Spleen (tissue), 13 donors: ENCODE measurements at places on chromosomes 2 and 18.

- no peak for DNase-seq
Observed at GRCh38 chr18:60722742-60723141, 350.2 kb upstream of the MC4R start.

DNA sequence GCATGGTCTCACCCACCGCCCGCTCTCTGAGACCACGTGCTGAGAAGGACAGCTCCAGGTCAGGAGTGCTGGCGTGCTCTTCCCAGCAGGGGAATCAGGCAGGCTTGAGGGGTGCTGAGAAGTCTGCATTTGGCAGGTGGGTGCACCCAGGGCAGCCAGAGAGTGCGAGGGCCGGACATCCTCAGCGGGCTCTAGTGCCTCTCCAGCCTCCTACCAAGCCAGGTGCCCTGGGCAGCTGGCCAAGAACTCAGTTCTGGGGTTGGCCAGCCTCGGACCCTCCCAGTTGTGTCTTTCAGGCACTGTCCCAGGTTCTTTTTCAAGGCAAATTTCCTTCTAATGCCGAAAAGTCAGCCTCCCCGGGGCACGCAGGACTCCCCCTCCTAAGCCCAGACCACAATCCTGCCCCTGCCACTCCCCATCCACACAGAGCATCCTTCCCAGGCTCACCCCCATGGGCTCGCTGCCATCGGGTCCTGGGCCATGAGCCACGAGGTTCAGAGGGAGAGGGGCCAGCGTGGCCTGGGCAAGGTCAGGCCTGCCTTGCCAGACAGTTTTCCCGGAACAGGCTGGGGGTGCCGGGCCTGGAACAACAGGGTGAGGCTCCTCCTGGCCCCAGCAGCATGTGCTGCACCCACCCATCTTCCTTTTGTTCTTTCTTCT, 52.2 kb upstream of the GPC1 start:
- no peak for DNase-seq

GRCh38 chr2:24977631-24978030, 5.9 kb upstream of the DNAJC27 start:
- no peak for DNase-seq

GRCh38 chr2:46422717-46423394, 56.5 kb upstream of the TMEM247 start:
- DNase-seq, result no peak

DNA sequence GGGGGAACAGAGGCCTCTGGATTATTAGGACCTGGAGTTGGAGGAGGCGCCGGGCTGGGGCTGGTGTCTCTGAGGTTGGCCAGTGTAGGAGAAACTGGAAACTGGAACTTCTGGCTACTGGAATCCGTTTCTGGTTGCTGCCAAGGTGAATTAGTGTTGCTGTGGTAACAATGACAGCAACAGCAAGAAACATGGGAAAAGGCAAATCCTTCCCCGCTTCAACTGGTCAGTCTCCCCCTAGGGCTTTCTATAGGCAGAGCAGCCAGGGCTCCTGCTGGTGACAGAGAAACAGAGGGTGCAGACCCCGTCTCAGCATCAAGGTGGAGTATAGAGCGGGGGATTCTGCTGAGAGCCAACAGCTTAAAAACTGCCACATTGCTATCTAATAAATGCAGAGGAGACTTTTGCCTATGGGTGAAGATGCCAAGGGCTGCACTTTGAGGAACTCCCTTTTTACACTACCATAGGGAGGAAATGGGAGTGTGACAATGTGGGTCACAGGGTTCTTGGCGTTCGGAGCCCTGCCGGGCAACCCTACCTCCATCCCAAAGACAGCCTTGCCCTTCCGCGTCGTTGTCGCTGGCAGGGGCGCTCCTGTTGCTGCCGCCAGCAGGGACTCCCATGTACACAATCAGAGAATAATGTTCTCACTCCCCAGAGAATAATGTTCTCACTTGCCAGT, 81.4 kb upstream of the CABLES1 start:
- DNase-seq, result no peak

DNA sequence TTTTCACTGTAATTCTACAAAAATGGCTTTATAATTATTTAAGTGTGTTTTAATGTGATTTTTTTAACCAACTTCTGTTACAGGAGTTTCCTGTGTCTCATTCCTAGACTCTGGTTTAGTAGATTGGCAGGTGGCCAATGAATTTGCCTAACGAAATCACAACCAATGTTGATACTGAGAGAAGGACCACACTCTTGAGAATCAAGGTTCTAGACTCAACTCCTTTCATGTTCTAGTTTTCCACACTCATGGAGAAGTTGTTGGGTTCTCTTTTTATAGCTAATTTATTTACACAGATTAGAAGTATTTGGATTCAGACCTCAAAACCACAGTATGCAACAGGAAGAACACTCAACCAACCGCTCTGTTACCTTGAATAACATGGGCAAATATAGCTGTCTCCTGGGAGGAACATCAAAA, 22.6 kb upstream of the USP34 start:
- no peak for DNase-seq

DNA sequence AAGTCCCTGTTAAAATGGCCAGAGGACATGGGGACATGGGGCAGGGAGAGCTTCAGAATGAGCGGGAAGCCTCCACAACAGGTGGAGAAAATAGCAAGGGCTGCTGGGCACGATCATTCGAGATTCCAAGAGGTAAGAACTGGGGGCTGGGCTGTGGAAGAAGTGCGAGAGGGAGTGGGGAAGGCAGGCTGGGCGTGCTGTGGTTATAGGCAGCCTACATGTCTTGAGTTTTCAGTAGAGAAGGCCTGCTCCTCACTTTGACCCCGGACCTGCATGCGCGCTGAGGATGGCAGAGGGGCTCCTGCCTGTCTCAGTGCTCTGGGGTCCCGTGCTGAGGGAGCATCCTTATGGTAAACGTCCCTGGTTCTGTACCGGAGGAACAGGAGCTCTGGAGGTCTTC, 115.5 kb downstream of the AGAP1 start:
- DNase-seq, result no peak

GRCh38 chr2:98334439-98335078, 11.7 kb upstream of the CNGA3 start:
- DNase-seq, result no peak

DNA sequence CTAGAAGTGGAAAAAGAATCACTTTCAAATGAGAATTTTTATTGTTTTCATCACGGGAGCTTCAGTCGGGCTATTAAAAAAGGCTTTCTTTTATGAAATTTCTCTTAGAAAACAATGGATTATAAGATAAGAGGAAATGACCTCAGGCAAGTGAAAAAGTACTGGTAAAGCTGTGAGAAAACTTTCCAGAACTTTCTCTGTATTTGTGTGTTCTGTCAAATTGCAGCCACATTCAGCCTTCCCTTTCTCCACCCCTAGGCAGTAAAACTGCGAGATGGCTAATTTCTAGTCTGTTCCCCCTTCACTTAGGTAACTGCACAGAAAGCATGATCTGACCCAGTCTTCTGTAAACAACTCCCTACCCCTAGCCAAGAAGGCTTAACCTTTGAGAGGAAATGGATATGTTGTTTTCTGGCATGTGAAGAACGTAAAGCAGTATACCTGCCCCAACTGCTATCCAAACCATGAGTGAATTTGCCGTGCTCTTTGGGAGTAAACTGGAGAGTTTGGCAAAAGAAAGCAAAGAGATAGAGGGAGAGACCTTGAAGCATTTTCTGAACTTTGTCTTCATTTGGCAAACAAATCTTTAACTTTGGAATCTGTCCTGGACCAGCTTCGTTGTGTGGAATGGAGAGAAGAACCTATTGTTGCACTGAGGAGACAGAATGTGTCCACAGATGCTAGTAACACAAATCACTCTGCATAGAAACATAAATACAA, 105.4 kb downstream of the ETAA1 start:
- DNase-seq, result no peak

DNA sequence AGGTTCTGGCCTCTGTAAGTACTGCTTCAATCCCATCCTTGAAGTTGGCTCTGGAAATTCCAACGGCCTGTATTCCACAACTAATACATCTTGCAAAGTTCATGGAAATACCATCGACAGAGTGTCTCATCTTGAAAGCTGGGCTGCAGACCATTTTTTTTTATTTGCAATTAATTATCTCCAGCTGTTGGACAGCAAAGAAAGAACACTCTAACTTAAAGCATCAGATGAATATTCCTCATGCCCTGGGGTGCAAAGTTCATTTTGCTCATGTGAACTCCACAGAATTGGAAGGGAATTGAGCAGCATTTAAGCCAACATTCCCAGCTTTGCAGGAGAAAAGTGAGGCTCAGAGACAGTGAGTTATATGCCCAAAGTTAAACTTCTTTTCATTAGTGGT, 96.5 kb upstream of the PIEZO2 start:
- no peak for DNase-seq

DNA sequence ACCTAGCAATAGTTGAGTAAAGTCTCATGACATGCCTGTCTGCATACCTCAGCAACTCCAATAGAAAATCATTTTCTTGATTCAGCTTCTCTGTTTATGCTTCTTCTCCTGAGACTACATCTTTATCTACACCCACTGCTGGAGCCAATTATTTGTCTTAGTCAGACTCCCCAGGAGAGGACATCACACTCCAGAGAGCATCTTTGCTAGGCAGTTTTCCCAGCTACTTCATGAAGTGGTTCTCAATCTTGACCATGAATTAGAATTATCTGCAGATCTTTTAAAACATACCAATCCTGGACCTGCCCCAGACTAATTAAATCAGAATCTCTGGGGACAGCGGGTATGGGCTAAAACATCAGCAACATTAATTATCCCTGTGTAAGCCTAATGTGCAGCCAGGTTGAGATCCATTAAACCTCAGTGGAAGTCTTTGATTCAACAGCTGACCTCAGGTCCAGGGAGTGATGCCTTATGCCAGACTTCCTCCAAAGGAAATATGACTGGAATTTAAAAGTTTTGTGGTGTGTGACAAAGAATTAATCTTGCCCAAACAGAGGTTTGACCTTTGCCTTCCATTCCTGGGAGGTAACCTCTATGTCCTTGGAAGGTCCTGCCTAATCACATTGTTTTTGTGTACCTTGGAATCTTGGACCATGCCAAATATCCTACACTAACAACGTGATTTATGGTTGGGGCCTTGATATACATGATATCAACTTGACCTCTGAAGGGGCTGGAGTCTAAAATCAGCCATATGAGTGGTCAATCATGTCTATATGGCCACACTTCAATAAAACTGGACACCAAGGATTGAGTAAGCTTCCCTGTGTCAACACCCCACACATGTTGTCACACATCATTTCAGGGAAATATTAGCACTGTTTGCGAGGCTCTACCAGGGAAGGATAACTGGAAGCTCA, 99.3 kb upstream of the DNAJC10 start:
- no peak for DNase-seq
